ENCODE measurements at places on chromosomes 1 and 21. TPM values are rescaled to one million over a fixed set of nuclear protein-coding genes. Genes with fewer than 3 reads are reported as not detected.

Gene TEDDM1
- total RNA-seq: not detected

Gene PAQR7
- total RNA-seq: 4.7 TPM

Gene CELA2B
- not detected for total RNA-seq

Gene GJC2
- total RNA-seq: 0.74 TPM

Gene NUDT4B
- total RNA-seq: 9.3 TPM

Gene UBIAD1
- 13.3 TPM for total RNA-seq

Gene WNT3A
- not detected for total RNA-seq
